ENCODE measurements at places on chromosomes 5 and 9.

- DNase-seq: no peak
Observed at GRCh38 chr9:120978987-120979386, 52.4 kb upstream of the TRAF1 start.

DNA sequence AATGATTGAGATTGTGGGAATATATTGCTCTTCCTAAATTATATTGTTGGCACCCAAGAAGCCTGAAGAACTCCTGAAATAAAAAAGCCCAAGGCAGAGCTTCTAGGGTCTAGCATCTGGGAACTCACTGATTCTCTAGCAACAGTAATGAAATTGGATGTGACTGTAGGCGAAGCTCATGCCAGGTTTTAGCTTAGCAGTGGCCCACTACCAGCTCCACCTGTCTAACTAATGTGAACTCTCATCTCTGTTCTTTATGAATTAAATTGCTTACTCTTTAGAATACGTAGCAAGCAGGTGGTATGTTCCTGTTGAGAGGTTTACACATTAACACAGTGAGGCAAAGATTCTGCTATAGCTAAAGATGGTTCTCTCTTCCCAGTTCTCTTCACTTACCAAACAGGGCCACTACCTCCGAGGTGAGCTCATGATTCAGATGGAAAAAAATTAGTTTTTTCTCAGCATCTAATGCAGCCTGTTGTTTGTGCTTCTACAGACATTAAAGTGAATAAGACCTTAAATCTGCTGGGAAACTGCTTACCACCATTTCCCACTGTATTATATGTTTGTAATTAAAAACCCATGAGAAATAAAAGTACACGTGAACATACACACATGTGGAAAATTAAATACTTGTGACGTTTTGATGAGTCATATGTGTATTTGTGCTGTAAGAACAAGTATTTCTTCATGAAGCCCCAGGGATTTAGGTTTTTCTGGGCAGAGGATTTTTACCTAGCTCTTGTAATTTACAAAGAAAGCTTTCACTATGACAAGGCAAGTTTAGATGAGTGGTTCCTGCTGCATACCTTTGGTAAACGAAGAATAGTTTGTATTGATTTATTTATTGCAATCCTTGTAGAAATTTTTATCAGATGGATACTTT, 360.1 kb downstream of the KDM4C start:
- no peak for DNase-seq

GRCh38 chr9:133740911-133741310, 2.8 kb upstream of the SARDH start:
- no peak for DNase-seq

DNA sequence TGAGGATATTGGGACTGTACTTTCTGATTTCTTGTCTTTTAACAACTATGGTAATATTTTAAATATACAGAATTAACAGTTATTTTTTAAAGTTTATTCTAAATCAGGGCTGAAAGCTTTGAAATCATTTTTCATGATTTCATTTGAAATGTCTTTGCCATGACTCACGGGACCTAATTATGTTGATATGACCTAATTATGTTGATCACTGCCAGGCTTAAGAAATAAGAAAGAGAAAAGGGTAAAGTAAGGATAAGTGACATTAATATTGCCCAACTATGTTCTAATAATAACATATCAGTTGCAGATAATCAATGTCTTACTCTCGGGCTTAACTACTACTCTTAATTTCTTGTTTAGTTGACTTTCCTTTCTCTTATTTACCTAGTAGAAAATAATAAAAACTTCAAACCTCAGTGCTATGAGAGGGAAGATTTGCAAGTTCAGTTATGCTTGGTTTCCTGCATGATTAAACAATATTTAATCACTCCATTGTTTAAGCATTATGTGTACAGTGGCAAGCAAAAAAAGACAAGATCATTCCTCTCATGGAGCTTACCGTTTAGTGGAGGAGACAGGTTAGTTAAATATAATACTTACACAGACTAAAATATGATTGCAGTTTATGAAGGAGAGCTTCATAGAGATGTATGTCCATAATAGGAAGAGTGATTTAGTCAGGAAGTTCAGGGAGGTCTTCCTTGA, 67.0 kb upstream of the EIF4EBP3 start:
- DNase-seq: no peak

DNA sequence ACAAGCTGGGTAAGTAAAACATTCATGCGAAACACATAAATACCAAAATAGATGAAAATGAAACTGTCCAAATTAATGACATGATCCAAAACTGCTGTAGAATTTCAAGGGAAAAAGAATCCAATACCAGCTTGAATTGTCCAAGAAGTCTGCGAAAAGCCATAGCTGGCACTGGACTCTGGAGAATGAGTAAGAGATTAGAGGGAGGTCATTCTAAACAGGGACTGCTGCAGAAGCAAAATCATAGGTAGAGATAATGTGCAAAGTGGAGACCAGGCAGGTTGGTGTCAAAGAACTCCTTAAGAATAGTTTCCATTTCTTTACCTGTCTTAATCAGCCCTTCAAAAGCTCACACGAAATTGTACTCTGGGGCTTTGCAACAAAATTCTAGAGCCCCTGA, 162.5 kb downstream of the NFIB start:
- DNase-seq: no peak

GRCh38 chr9:71308454-71308853, 187.0 kb upstream of the TRPM3 start:
- no peak for DNase-seq

- DNase-seq: no peak
Observed at GRCh38 chr5:88377705-88378656, 109.3 kb upstream of the TMEM161B start.

- no peak for DNase-seq
Observed at GRCh38 chr9:14992516-14992915, 82.3 kb upstream of the FREM1 start.

DNA sequence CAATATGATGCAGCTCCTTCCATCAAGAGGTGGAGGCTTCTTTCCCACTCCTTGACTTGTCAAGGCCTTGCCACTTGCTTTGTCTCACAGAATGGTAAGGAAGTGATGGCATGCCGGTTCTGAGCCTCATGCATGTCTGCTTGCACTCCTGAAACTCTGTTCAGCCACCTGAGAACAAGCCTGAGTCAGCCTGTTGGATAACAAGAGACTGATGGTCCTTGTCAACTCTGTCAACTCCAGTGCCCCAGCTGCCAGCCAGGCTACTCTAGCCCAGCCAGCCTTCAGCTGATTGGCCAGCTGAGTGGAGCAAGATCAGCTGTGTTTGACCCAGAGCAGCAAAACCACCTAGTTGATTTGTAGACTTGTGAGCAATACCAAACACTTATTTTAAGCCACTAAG, 4.4 kb upstream of the TENT4A start:
- no peak for DNase-seq

DNA sequence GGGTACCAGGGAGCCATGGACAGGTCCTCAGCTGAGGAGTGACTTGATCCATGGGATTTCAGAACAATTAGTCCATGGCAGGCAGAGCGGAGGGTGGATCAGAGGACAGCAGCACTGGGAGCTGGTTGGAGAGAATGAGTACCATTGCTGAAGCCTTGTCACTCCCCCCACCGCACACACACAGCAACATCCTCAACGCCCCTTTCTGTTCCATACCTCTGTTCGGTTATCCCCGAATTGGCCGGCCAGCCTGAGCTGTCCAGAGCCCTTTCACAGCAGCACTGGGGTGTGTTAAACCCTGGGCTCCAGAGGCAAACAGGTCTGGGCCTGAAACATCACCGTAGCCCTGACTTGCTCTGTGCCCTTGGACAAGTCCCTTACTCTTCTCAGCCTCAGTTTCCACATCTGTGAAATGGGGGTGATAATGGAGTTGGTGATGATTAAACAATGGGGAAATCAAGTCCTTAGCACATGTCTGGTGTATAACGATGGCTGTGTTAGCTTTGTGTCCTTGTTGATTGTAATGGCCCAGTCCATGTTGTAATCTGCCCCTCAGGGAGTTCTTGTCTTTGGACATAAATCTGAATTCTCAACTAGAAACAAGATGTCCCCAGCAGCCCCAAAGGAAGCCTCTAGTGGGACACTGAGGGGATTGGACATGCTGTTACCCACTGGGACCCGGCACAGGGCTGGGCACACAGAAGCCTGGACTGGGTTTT, 16.9 kb downstream of the GSN start:
- no peak for DNase-seq

DNA sequence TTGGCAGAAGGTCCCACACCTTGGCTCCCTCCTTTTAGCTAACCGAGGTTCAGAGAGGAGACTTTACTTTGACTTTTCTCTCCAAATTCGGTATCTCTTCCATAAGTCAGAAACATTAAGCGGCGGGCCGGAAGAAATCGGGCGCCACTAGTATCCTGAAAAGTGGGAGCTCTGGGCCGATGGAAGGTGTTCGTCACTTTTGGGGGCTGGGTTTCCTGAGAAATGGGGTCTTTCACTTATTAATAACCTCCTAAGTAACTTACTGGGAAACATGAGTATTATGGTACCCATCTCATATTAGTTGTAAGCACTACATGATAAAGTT, 716 bp downstream of the STX17 start:
- DNase-seq: no peak

- no peak for DNase-seq
Observed at GRCh38 chr9:134349936-134350335, 23.7 kb downstream of the RXRA start.

DNA sequence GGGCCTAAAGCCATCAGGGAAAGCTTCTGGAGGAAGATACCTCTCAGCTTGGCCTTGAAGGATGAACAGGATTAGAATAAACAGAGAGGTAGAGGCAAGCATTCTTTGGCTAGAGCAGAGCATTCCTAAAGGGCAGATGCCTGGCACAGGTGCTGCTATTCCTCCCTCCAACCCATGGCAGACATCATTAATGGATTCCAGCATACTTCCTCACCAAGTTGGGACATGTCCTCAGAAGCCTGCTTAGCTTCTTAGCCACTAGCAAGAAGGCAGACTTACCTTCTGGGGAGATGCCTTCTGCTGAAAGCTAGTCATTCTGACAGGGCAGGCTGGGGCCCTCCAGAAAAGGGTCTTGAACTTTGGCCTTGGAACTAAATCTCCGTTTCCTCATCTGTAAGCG, 122.0 kb downstream of the RGS3 start:
- no peak for DNase-seq

GRCh38 chr5:33565324-33565723, 124.6 kb downstream of the TARS1 start:
- DNase-seq: peak; percentile 27

- no peak for DNase-seq
Observed at GRCh38 chr9:37761511-37761910, 7.9 kb downstream of the TRMT10B start.

DNA sequence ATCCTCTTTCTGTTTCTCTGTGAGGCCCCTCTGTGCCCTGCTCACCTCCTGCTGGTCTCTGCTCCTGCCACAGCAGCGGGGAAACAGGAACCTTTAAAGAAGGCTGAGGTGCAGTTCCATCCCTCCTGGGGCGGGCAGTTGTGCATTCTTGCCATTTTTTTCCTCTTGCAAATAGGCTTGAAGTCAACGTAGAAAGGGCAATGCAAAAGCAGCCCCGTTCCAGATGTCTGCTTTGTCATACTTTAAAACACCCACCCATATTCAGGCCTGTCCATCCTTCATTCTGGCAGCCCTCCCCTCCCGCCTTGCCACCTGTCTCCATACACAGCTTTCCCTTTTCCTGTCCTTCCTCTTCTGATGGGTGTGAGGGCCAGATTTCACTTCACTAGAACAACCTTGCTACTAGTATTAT, 65.4 kb upstream of the KLF9 start:
- peak; percentile 46 for DNase-seq

DNA sequence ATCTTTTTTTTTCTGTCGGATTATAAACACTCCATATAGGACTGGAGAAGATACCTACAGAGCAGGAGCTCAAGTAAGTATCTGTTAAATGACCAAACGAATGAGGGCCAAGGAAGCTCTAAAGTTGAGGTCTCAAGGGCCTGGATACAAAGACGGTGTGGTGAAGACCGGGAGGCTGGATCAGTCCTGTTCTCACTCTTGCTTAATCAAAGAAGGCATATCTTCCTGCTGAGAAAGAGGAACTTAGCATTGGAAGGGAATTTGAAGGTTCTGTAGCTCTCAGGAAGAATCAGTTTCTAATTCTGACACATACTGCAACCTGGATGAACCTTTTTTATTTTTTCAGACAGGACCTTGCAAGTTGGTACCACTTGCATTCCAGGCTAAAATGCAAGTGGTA, 28.3 kb upstream of the PAX5 start:
- no peak for DNase-seq

- no peak for DNase-seq
Observed at GRCh38 chr5:128097781-128098180, 14.2 kb downstream of the SLC12A2 start.

Data from left cardiac atrium (tissue), 4 donors.